ENCODE measurements at places on chromosomes 16 and 17. TPM values are rescaled to one million over a fixed set of nuclear protein-coding genes. Genes with fewer than 3 reads are reported as not detected.

Gene KRT39
- total RNA-seq: not detected

Gene RRAD
- total RNA-seq: 64.4 TPM

Gene RGS11
- total RNA-seq: 4.4 TPM

Gene VASN
- 6.0 TPM for total RNA-seq

Gene CENPN
- 64.0 TPM for total RNA-seq

Gene SLC16A11
- total RNA-seq: not detected

Gene KCTD13
- total RNA-seq: 13.6 TPM

Gene GAST
- total RNA-seq: 0.59 TPM

Gene ANKRD40CL
- not detected for total RNA-seq

Gene TNK1
- total RNA-seq: 1.7 TPM

Gene SLC52A1
- total RNA-seq: 0.54 TPM

Gene PRAC2
- total RNA-seq: not detected

Gene SLC13A2
- total RNA-seq: 0.12 TPM

Gene ITGAD
- 0.06 TPM for total RNA-seq

Gene SPEM2
- total RNA-seq: not detected

Gene KRTAP2-3
- total RNA-seq: 0.20 TPM

Gene TEX19
- 0.32 TPM for total RNA-seq

Gene SLFN14
- not detected for total RNA-seq

Gene ODAD4
- total RNA-seq: 1.7 TPM

Gene RBFOX1
- total RNA-seq: not detected

Gene AXIN2
- total RNA-seq: 0.66 TPM

Gene CTRB1
- total RNA-seq: not detected

Gene PRSS36
- total RNA-seq: 1.1 TPM

Gene JPH3
- total RNA-seq: 1.9 TPM

Gene CHST4
- total RNA-seq: not detected

Gene CDK5R1
- total RNA-seq: 5.7 TPM

Gene OR1F1
- 0.31 TPM for total RNA-seq

Gene NECAB2
- total RNA-seq: 2.2 TPM

Gene GGNBP2
- total RNA-seq: 62.0 TPM

Gene CDH3
- total RNA-seq: 0.31 TPM

Gene PDE6G
- 3.1 TPM for total RNA-seq

Gene HOXB5
- total RNA-seq: 1.5 TPM

Gene NHLRC4
- total RNA-seq: 0.20 TPM

Gene TNRC6C
- 3.1 TPM for total RNA-seq

Gene ADAP2
- total RNA-seq: 4.1 TPM

Gene CRYM
- 1.7 TPM for total RNA-seq

Gene SPNS3
- not detected for total RNA-seq

Gene UTS2R
- not detected for total RNA-seq

Gene AOC2
- total RNA-seq: 1.8 TPM

Gene CES3
- 2.5 TPM for total RNA-seq

Gene EVI2A
- total RNA-seq: not detected

Gene CNTROB
- 39.8 TPM for total RNA-seq

Gene FAM234A
- total RNA-seq: 45.1 TPM

Gene IGF2BP1
- total RNA-seq: 53.9 TPM

Gene SLC13A5
- total RNA-seq: 0.47 TPM

Gene CKLF
- total RNA-seq: 64.0 TPM

Gene HOXB7
- total RNA-seq: 31.7 TPM

Gene REXO5
- 4.5 TPM for total RNA-seq

Gene CRYBA1
- not detected for total RNA-seq

Gene OTOP3
- not detected for total RNA-seq

Measured in A549 treated with Hydrocortisone at 1 μM for 4 hours (cell line).